ENCODE measurements at places on chromosomes 2 and 18. TPM values are rescaled to one million over a fixed set of nuclear protein-coding genes. Genes with fewer than 3 reads are reported as not detected.

DNA sequence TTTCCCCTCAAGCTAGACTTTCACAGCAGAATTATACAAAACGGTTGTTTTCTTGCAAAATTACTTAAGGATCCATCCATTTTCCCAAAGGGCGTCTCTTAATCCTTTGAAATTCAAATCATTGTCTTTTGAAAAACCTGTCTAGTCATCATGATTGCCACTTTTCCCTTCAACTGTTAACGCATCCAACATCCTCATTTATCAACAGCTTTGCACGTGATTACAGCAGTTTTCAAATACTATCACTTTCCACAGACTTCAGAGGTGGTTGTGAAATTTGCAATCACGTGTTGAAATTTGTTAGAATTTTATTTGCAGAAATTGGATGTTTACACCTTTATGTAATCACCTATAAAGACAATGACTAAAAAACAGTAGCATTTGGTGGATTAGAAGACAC is 304.4 kb upstream of the SLC39A10 start:
- DNase-seq = no peak

The MGAT5 gene
- total RNA-seq = 40.9 TPM

The ITPRIPL1 gene
- total RNA-seq = 1.2 TPM

- DNase-seq = peak; percentile 30
These were observed 181.3 kb downstream of the PID1 start for GRCh38 chr2:229089776-229090175.

- no peak for DNase-seq
These were observed 49.3 kb downstream of the SP110 start for GRCh38 chr2:230170532-230170931.

The EVA1A gene
- 28.1 TPM for total RNA-seq

DNA sequence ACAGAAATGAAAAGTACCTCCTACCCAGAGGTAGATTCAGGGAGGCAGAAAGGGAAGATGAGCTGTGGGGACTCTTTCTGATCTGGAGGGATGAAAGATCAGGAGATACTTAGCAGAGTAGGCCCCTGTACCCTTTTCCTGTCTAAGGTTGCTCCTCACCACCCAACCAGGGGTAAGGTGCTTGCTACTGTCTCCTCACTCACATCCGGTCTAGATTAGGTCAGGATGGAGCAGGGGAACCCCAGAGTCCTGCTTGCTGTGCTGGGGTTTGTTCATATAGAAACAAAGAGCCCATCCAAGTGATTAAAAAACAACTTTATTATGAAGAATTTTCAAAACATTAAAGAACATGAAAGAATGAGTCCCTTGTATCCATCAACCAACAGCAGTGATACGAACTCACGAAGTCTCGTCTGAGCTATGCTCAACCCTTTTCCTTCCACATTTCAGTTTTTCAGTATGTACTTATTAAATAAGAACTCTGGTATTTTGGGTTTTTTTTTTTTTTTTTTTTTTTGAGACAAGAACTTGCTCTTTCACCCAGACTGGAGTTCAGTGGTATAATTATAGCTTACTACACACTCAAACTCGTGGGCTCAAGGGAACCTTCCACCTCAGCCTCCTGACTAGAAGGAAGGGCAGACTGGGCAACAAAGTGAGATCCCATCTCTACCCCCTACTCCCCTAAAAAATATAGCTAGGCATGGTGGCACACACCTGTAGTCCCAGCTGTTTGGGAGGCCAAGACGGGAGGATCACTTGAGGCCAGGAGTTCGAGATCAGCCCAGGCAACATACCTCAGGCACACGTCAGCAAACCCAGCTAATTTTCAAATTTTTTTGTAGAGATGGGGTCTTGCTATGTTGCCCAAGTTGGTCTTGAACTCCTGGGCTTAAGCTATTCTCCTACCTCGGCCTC is 28.5 kb upstream of the MCFD2 start:
- no peak for DNase-seq

GRCh38 chr2:22855081-22855480 is 529.9 kb upstream of the KLHL29 start:
- no peak for DNase-seq

The DNAH6 gene
- 4.6 TPM for total RNA-seq

The RGPD4 gene
- total RNA-seq = not detected

The ZNF804A gene
- total RNA-seq = 0.19 TPM

The CFAP65 gene
- 2.0 TPM for total RNA-seq

GRCh38 chr18:67582488-67582887 is 66.0 kb upstream of the DSEL start:
- no peak for DNase-seq

The ANKRD36B gene
- 23.3 TPM for total RNA-seq

GRCh38 chr2:57828221-57828620 is 218.4 kb upstream of the VRK2 start:
- DNase-seq = no peak

The STAT4 gene
- total RNA-seq = 8.5 TPM

GRCh38 chr2:158681816-158682215 is 113.3 kb upstream of the DAPL1 start:
- no peak for DNase-seq

- DNase-seq = no peak
These were observed 140.1 kb downstream of the STK39 start for GRCh38 chr2:168107322-168107721.

DNA sequence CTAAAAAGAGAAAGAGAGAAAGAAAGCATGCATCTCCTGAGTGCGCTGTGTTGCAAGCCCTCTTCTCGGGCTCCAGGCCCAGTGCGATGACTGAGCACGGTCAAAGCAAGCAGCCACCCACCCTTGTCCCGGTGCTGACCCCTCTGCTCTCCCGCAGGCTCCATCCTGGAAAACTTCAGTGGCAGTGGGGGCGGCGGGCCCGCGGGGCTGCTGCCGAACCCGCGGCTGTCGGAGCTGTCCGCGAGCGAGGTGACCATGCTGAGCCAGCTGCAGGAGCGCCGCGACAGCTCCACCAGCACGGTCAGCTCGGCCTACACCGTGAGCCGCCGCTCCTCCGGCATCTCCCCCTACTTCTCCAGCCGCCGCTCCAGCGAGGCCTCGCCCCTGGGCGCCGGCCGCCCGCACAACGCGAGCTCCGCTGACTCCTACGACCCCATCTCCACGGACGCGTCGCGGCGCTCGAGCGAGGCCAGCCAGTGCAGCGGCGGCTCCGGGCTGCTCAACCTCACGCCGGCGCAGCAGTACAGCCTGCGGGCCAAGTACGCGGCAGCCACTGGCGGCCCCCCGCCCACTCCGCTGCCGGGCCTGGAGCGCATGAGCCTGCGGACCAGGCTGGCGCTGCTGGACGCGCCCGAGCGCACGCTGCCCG is 252.5 kb downstream of the GLI2 start:
- no peak for DNase-seq

The SKOR2 gene
- not detected for total RNA-seq

- peak; percentile 57 for DNase-seq
These were observed 2.0 kb downstream of the VAMP8 start for GRCh38 chr2:85579266-85579935.

The ATP8B1 gene
- total RNA-seq = 40.8 TPM

GRCh38 chr2:239355139-239355538 is 45.7 kb downstream of the HDAC4 start:
- DNase-seq = no peak

- DNase-seq = no peak
These were observed 311.3 kb upstream of the KLHL29 start for GRCh38 chr2:23073671-23074070.

The KRTCAP3 gene
- total RNA-seq = 32.1 TPM

DNA sequence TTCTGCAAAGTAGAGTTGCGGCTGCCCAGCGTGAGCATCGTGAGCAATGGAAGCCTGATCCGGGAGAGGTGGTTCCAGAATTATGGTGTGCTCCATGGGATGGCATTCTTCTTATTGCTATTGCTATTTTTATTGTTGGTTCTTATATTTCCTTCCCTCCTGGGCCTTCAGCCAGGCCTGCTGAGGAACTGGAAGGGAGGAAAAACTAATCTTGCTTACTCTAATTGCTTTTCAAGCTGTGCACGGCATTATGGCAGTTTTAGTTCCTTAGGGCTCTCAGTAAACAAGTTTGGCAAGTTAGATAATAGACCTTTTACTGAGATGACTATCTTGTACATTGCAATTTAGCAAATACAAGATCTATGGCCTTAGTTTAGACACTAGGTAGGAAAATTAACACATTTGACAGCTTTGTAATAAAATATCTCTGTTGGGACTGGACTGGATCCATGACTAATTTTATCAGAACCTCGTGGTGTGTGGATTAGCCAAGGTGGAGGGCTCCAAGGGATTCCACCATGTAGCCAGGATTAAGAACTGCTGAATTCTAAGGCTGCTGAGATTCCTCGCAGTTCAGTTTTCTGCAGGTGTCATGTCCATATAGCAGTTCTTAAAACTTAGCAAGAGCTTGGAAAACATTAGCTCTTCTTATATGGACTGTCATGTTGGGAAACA is 6.0 kb downstream of the RSAD2 start:
- no peak for DNase-seq

- DNase-seq = no peak
These were observed 9.7 kb upstream of the IL1RN start for GRCh38 chr2:113117541-113118262.

- no peak for DNase-seq
These were observed 222.4 kb downstream of the WDR7 start for GRCh38 chr18:56873441-56874140.

The DNAJC5G gene
- total RNA-seq = not detected

DNA sequence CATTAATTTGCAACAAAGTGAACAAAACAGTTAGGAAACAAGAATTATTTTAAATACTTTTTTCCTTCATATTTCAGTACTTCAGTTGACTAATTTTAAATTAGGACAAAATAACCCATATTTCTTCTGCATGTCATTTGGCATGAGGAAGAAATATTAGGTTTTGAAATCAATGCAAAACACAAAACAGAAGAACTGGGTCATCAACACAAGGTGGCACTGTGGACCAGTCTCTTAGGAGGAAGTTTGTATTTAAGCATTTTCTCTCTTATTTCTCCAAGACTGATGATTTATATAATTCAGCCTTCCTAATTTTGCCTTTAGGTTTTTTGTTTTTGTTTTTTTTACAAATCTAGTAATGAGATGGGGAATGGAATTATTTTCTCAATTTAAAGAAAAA is 352.8 kb upstream of the KCNH7 start:
- DNase-seq = no peak

DNA sequence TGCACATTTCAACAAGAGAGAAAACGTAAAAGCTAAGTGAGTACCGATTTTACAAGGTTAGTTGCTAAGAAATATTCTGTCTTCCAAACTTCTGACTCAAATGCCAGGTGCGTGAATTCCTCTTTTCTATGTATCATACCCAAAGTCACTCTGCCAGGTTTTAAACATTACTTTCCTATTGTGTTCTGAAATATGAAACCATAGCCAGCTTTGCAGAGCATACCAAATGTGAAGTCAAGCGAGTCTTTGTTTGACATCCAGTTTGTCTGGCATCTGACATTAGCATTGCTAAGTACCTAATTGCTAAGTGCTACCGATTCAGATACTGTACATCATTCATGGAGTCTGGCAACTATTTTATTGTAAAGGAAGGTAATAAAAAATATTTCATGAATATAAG is 321.9 kb upstream of the GALNT5 start:
- DNase-seq = peak; percentile 59

- no peak for DNase-seq
These were observed 19.7 kb upstream of the RNF152 start for GRCh38 chr18:61912476-61912875.

The IL1RL2 gene
- total RNA-seq = 1.4 TPM

The GPR39 gene
- total RNA-seq = 8.7 TPM

DNA sequence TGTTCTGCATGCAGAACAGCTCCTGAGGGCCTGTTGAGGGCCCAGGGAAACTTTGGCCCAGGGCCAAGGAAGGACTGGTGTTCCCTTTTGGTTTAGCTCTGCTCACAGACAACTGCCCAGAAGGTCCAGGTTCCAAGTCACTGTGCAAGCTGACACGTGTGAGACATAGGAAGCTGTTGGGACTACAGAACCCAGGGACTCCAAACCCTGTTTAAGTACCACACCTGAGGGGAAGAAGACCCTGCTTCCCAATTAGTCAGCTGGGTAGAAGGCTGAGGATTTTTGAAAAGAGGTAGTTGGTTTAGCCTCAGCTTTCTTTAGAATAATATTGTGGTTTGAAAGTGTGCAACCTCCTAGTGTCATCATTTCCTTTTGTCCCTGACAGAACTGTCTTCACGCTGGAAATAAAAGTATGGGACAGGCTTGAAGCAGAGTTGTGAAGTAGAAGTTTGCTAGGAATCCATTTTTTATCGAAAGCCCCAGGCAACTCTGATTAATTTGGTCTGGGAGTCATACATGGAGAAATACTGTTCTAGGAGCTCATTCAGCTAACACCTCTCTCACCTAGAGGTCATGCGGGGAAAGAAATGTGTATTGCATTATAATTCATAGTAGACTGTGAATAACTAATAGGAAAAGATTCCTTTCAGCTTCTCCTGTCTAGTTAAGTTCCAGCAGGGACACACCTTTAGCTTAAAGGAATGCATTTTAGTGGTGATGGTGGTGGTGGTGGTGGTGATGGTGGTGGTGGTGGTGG is 19.9 kb upstream of the IL1RL1 start:
- no peak for DNase-seq

The PRKAG3 gene
- total RNA-seq = not detected

DNA sequence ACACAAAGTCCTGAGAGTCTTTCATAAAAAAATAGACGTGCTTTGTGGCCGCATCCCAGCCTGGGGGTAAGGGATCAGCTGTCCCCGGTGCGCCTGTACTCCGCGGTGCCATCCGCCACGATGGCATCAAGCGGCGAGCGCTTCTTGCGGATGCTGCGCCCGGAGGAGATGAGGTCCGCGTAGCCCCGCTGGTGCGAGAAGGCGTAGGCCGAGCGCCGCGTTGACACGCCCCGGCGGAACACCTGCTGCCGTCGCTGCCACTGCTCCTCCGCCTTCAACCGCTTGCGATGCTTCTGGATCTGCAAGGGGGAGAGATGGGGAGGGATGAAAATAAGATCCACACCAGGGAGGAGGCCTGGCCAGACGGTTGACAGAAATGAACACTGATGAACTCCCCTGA is 26.8 kb upstream of the NARS1 start:
- no peak for DNase-seq

- no peak for DNase-seq
These were observed 285.2 kb downstream of the MYCN start for GRCh38 chr2:16225545-16225944.

GRCh38 chr2:72326759-72327158 is 179.1 kb upstream of the CYP26B1 start:
- no peak for DNase-seq

The APOB gene
- 0.57 TPM for total RNA-seq

The NCKAP5 gene
- total RNA-seq = 2.9 TPM

The SLC1A4 gene
- total RNA-seq = 10.6 TPM

The IL1RL1 gene
- total RNA-seq = 32.3 TPM

DNA sequence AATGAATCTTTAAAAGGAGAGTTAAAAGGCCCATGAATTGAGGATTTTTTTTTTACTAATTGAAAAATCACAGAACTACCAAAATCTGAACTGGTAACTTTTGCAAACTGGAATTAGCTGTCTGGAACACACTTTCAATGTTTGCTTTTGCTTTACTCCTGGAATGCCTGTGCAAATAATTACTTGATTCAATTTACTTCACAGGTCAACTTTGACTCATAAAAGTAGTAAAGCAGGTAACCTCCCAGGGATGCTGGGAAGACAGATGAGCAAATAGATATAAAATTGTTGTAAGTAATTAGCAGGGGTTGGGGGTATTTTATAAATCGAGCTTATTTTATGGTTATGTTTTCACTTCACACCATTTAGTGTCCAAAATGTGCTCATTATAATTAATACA is 398.3 kb upstream of the HNRNPA3 start:
- no peak for DNase-seq
